ENCODE measurements at places on chromosomes 7 and 10. TPM values are rescaled to one million over a fixed set of nuclear protein-coding genes. Genes with fewer than 3 reads are reported as not detected.

DNA sequence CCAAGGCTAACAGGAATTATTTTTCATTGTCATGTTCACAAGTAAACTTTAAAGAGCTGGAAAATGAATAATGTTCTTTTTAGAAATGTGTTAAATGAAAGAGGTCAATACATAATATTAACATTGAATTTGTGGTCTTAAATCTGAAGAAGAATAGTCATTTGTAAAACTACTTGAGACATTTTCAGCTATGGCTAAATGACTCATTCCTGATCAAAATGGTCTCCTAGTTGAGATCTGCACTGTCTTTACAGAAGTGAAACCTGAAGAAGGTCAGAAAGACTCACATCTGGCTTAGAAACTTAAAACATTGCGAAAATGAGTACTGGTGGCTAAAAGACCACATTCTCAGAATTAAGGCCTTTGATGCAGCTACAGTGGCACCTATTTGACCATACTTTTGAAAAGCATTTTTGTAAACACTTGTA, 5.9 kb downstream of the PIK3CG start:
- H3K4me1 ChIP-seq = peaks cover 35% of the 10 kb centered on the region
- peak overlapping the region; percentile 47 for H3K27ac ChIP-seq
- H3K4me3 ChIP-seq = no peak overlapping the region
- H3K27me3 ChIP-seq = no peaks in the 10 kb centered on the region

DNA sequence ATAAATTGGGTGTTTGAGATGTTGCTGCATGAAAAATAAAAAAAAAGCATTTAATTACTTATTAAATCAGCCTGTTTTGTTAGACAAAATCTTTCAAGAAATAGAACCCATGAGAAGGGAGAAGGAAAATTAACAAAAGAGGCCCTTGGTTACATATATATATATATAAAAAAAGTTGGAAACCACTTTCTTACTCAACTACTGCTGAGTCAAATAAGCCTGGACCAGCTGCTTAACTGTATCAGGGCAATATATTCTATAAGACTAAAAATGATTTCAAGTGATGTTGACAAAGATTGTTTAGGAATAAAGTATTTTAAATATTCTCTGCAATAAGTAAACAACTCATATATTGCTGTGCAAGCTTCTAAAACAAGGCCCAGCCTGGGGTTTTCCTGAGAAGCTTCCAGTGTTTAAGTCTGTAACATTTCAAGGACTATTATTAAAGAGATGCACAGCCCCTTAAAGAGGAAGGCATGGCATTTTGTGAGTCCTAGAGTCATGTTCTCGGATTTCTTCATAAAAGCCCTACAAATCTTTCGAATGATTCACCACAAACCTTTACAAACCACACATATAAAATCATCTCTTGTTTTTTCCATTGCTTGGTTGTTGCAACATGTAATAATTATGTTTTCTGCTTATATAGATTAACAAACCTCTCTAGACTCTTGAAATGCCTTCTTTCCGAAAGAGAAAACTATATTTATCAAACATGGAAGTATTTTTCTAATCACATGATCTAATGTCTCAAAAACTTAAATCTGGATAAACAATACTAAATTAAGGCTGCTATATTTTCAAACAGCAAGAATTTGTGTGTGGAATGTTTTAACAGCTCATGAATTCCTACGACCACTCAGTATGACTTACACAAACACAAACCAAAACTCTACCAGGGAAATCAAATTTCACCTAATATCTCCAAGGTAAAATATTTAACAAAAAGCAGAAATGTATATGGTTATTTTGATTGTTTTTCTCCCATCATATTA, 14.3 kb downstream of the JAZF1 start:
- no peak overlapping the region for H3K27ac ChIP-seq
- H3K4me1 ChIP-seq = no peaks in the 10 kb centered on the region
- H3K27me3 ChIP-seq = no peaks in the 10 kb centered on the region
- H3K4me3 ChIP-seq = no peak overlapping the region
- no peak for DNase-seq
- no peaks in the 10 kb centered on the region for H3K36me3 ChIP-seq

- H3K4me1 ChIP-seq = no peaks in the 10 kb centered on the region
- no peak overlapping the region for H3K4me3 ChIP-seq
- no peak overlapping the region for H3K27ac ChIP-seq
- H3K27me3 ChIP-seq = no peaks in the 10 kb centered on the region
- no peaks in the 10 kb centered on the region for H3K36me3 ChIP-seq
Measured at GRCh38 chr7:147013825-147014224, 897.2 kb downstream of the CNTNAP2 start.

GRCh38 chr7:135716677-135717238, 11.2 kb downstream of the SLC13A4 start:
- H3K4me1 ChIP-seq = no peaks in the 10 kb centered on the region
- DNase-seq = no peak
- H3K27me3 ChIP-seq = no peaks in the 10 kb centered on the region
- no peak overlapping the region for H3K4me3 ChIP-seq
- no peak overlapping the region for H3K27ac ChIP-seq

DNA sequence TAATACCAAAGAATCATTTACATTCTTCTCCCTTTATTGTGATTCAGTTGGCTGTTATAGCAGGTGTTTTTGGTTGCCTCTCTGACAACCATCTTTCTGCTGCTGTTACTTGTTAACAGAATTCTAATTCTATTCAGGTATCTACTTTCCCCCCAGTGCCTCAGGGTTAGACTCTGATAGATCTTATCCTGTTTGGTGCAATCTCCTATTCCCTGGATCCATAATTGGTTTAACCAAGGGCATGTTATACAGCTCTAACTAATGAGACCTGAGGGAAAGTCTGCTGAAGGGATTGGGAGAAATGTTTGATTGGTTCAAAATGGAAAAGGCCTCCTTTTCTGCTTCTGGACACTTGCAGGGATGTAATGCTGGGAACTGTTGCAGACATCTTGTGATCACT, 161.5 kb downstream of the GPR158 start:
- H3K27ac ChIP-seq = no peak overlapping the region
- H3K4me1 ChIP-seq = no peaks in the 10 kb centered on the region
- no peaks in the 10 kb centered on the region for H3K27me3 ChIP-seq
- no peak for DNase-seq
- no peaks in the 10 kb centered on the region for H3K36me3 ChIP-seq

DNA sequence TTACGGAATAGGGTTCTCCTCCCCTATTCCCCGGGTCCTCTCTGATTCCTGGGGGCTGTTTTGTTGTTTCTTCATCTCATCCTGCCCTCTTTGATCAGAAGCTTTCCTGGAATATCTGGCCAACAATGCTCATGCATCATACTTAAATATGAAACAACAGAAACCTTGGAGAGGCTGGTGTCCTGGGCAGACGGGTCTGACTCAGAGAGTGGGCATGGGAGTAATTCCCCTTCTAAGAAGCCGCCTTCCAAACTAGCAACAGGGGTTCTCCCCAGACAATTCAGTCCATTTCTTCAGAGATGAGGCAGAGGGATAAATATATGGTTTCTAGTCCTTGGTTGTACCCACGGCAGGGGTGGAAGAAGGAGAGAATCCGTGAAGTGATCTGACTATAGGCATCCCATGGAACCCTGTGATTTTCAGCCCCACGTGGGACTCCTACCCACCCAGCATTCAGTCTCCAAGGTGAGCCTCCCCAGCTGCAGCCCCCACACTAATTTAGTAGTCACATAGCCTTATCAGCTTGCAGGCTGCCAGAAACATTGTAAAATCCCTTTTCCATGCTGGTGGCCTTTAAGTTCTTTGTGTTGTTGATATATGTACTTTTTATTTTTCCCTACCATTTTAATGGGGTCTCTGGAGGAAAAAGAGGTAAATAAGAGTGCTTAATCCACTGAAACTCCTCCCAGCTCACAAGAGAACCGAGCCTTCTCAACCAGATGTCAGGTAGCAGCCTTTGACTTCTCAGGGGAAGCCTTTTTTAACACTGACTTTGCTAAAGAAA, 119.2 kb downstream of the SFMBT2 start:
- DNase-seq = no peak
- H3K36me3 ChIP-seq = no peaks in the 10 kb centered on the region
- no peak overlapping the region for H3K27ac ChIP-seq
- no peak overlapping the region for H3K4me3 ChIP-seq
- H3K4me1 ChIP-seq = peaks cover 3% of the 10 kb centered on the region

DNA sequence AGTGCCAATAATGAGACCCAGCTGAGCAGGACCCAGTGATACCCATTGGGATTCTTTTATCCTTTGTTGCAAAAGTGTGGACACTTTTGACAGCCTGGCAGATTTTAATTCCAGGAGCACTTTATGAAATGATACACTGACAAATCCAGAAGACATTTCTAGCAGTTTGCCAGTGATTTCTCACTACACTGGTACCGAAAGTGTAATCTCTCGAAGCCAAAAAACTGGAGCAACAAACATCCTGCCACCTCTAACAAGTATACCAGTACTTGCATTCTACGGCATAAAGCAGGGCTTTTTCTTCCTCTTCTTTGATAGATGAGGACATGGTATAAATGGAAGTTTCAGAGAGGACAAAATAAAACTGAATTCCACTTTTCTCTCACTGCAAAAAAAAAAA, 28.4 kb upstream of the AKR1D1 start:
- H3K4me1 ChIP-seq = no peaks in the 10 kb centered on the region
- no peak overlapping the region for H3K27ac ChIP-seq
- H3K27me3 ChIP-seq = no peaks in the 10 kb centered on the region
- H3K4me3 ChIP-seq = no peak overlapping the region

- no peak overlapping the region for H3K4me3 ChIP-seq
- no peaks in the 10 kb centered on the region for H3K27me3 ChIP-seq
- no peak overlapping the region for H3K27ac ChIP-seq
- DNase-seq = no peak
Measured at GRCh38 chr10:101839002-101839401, 4.6 kb downstream of the KCNIP2 start.

DNA sequence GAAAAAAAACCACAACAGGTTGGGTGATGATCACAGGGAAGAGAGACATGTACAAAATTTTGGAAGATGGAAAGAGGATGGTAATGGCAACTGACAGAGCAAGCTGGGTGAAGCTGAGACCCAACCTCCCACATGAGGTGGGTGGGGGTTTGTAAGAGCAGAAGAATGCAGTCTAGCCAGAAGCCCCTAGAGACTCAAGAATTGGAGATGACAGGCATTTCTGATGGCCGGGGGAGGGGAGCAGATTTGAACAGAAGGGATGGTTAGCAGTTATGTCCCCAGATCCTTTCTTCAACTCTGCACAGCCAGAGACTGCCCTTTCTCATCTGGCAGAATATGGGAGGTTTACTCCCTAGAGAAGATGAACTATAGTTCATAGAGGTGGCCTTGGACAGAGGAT, 208.0 kb downstream of the GALNT17 start:
- H3K4me3 ChIP-seq = no peak overlapping the region
- no peaks in the 10 kb centered on the region for H3K4me1 ChIP-seq
- no peaks in the 10 kb centered on the region for H3K27me3 ChIP-seq
- H3K27ac ChIP-seq = no peak overlapping the region

GRCh38 chr10:70124415-70124814, 8.2 kb downstream of the AIFM2 start:
- H3K4me1 ChIP-seq = no peaks in the 10 kb centered on the region
- H3K4me3 ChIP-seq = no peak overlapping the region
- H3K27ac ChIP-seq = no peak overlapping the region
- H3K36me3 ChIP-seq = peaks cover 11% of the 10 kb centered on the region
- no peaks in the 10 kb centered on the region for H3K27me3 ChIP-seq

GRCh38 chr7:156096771-156097538, 284.7 kb upstream of the SHH start:
- no peak overlapping the region for H3K27ac ChIP-seq
- no peaks in the 10 kb centered on the region for H3K27me3 ChIP-seq
- H3K36me3 ChIP-seq = no peaks in the 10 kb centered on the region
- no peaks in the 10 kb centered on the region for H3K4me1 ChIP-seq
- H3K4me3 ChIP-seq = no peak overlapping the region

DNA sequence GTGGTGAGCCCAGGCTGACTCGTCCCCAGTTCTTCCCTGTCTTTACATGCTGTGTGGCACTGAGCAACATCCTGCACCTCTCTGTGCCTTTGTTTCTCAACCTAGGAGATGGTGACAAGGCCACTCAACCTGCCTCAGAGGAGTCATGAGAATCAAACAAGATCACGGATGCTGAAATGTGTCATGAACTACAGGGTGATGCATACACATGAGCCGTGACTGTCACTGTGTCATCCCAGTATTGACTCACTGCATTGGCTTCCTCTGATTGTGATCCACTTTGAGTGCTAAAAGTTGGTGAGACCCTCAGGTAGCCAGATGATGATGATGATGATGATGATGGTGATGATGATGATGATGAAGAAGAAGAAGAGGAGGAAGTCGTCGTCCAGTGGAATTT, 11.5 kb downstream of the C10orf71 start:
- H3K36me3 ChIP-seq = no peaks in the 10 kb centered on the region
- H3K27me3 ChIP-seq = no peaks in the 10 kb centered on the region
- peaks cover 19% of the 10 kb centered on the region for H3K4me1 ChIP-seq
- no peak overlapping the region for H3K27ac ChIP-seq
- DNase-seq = no peak

GRCh38 chr10:46516660-46517416, 39.6 kb downstream of the GPRIN2 start:
- H3K4me3 ChIP-seq = no peak overlapping the region
- no peaks in the 10 kb centered on the region for H3K36me3 ChIP-seq

DNA sequence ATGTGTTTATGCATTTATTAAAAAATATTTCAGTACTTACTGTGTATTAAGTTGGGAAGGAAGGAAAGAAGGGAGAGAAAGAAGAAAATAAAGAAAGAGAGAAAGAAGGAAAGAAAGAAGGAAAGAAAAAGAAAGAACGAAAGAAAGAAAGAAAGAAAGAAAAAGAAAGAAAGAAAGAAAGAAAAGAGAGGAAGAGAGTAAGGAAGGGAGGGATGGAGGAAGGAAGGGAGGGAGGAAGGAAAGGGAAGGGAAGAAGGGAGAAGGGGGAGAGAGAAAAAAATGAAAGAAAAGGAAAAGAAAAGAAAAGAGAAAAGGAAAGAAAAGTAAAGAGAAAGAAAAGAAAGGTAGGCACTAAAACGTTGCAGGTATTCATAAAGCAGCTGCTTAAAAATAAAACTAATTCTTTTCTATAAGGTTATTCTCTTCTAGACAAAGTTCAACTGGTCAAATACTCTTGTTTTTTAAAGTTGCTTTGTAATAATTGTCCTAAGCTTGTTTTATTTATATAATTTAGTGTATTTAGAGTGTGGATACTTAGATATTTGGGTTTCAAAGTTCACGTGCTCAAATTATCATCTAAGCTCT, 703.3 kb upstream of the LRRTM3 start:
- no peak overlapping the region for H3K27ac ChIP-seq
- H3K4me3 ChIP-seq = no peak overlapping the region
- H3K36me3 ChIP-seq = no peaks in the 10 kb centered on the region
- DNase-seq = no peak

DNA sequence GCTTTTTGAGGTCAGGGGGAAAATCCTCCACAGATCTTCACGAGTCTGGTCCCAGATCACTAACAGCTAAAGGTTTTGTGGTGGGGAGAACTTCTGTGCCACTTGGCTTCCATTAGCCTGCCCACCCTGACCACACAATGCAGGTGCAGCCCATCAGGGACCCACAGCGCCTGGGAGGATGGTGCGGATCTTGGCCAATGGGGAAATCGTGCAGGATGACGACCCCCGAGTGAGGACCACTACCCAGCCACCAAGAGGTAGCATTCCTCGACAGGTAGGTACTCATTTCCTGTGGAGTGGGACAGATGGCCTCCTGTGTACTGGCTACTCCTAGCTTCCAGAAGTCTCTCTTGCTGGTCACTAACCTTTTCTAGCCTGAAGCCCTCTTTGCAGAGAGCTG, 1.5 kb downstream of the FAM241B start:
- peaks cover 22% of the 10 kb centered on the region for H3K4me1 ChIP-seq
- DNase-seq = no peak
- no peak overlapping the region for H3K4me3 ChIP-seq
- H3K36me3 ChIP-seq = no peaks in the 10 kb centered on the region

RBP3 gene
- polyA plus RNA-seq = not detected

CH25H gene
- polyA plus RNA-seq = not detected

ANKRD61 gene
- polyA plus RNA-seq = 0.50 TPM

MALRD1 gene
- polyA plus RNA-seq = not detected

EEF1AKMT2 gene
- 22.0 TPM for polyA plus RNA-seq

KCP gene
- polyA plus RNA-seq = not detected

ZSCAN21 gene
- 6.8 TPM for polyA plus RNA-seq

ICA1 gene
- 0.75 TPM for polyA plus RNA-seq

THNSL1 gene
- polyA plus RNA-seq = 8.0 TPM
